ENCODE measurements at places on chromosomes 6 and 20. TPM values are rescaled to one million over a fixed set of nuclear protein-coding genes. Genes with fewer than 3 reads are reported as not detected.

- DNase-seq = no peak
These were observed 18.0 kb downstream of the CDH26 start for GRCh38 chr20:59976156-59976782.

GRCh38 chr20:3434232-3434631 lies 26.8 kb upstream of the DNAAF9 start:
- DNase-seq = no peak

Gene IL17F
- not detected for total RNA-seq

DNA sequence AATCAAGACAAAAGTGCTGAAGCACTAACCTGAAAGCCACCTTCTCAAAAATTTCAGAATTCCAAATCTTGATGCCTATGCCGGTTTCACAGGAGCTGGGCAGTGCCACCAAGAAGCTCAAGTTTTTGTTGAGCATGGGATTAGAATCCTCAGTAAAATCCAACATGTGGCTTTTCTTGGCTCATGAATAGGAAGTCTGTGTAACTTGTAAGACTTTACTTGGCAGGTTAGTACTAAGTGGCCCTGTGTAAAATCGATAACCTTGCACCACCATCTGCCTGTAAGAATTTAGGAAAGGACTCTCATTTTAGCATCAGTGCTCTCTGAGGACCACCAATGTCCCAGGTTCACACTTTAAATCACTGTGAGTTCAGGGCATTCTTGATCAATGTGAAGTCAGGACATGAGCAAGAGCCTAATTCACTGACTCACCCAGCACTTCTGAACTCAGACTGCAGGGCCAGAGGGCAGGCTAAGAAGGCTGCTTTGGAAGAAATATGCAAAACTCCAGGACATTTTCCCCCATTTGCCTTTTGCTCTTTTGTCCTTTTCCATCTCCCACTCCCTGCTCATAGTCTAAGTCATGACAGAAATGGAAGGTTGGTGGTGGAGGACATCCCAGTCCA lies 113.2 kb downstream of the EDN1 start:
- DNase-seq = no peak

DNA sequence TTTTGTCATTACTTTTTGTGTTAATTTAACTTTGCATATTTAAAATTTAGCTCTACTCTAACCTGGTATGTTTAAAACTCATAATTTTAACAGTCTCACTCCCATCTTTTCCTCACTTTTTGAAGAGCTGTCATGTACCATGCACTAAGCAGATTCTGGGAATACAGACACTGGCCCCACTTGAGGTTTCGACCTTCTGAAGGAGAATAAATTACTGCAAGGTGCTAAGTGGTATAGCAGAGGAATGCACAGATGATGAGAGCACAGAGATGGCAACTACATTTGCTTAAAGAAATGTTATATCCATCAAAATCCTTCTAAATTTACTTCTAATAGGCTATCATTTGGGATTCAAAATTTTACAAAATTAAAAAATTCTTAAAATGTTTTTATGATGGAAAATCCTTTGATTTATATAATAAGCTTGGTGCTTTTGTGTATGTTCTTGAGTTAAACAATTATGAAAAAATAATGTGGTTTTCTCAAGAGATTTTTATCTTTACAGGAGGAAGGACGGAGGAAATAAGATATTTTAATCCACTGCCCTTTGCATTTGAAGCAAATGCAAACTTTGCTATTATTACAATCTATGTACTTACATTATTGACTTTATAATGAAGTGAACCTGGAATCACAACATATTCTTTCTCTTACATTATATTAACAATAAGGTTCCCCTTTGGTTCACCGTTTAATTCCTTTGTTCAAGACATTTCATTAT lies 79.3 kb downstream of the AHI1 start:
- DNase-seq = no peak

GRCh38 chr20:41510847-41511450 lies 107.2 kb downstream of the CHD6 start:
- no peak for DNase-seq

DNA sequence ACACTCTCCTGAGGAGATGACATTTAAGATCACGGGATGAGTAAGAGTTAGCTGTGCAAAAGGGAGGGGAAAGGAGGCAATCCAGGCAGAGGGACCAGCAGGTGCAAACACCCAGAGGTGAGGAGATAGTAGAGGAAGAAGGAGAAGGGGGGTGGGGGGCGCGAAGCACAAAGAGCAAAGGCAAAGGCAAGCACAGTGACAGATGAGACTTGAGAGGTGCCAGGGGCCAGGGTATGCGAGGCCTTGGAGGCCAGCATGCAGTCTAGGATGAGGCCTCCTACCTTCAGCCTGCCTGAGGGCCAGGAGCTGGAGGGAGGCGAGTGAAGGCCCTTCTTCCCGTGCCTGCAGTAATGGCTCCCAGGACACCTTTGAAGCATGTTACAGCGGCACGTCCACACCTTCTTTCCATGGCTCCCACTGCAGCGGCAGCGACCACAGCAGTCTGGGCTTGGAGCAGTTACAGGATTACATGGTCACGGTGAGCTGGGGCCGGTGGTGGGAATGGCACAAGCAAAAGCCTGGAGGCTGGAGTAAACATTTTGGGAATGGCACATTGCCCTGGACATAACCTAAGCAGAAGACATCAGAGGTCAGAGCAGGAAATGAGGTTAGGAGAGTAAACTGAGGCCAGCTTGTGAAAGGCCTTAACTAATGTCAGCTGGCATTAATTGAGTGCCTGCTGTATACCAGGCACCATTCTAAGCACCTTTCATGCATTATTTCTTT lies 18.6 kb downstream of the CCM2L start:
- no peak for DNase-seq

All from naive thymus-derived CD4-positive, alpha-beta T cell (primary cell).